ENCODE measurements at places on chromosomes 2 and 18.

GRCh38 chr2:172052000-172052983 lies 33.0 kb upstream of the DLX1 start:
- DNase-seq: no peak

- no peak for DNase-seq
These were observed 164.8 kb downstream of the WDR7 start for GRCh38 chr18:56815926-56816325.

GRCh38 chr2:58739033-58739432 lies 497.9 kb upstream of the FANCL start:
- DNase-seq: no peak

- DNase-seq: no peak
These were observed 146.7 kb upstream of the L3MBTL4 start for GRCh38 chr18:6561420-6561861.

DNA sequence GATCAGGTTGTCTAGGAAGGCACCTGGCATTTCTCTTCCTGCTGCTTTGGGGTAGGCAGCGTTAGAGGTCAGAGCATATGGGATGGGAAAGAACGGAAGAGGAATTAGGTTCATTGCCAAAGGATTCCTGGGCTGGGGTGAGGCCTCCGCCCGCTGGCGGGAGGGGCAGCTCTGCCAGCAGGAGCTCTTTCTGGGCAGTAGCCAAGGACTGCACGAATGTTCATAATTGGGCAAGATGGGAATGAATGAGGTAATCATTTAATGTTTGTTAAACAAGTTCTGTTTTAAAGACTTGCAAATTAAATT lies 253.9 kb downstream of the AGAP1 start:
- no peak for DNase-seq

DNA sequence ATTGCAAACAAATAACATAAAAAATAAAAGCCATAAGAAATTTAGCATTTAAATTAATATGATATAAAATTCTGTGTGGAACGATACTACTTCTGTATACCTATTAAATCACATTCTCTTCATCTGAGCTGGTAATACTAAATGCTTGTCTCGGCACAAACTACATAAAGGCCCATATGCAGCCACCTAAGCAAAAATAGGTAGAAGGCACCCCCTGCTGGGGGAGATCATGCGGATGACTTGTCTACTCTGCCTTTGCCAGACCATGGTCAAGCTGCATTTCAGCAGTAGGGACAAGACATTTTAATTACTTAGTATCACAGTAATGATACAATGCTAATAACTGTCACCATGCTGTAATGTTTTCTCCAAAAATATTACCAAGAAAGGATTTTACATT lies 108.0 kb downstream of the CDH19 start:
- no peak for DNase-seq

GRCh38 chr2:60832621-60833020 lies 48.8 kb upstream of the REL start:
- no peak for DNase-seq

Data from T follicular helper cell (primary cell).